ENCODE measurements at places on chromosomes 11 and 22.
A peak's percentile ranks its signal among the peaks of the same experiment; 100 is the strongest.

- no peak for DNase-seq
Observed at GRCh38 chr11:13334034-13334786, 56.6 kb downstream of the BMAL1 start.

DNA sequence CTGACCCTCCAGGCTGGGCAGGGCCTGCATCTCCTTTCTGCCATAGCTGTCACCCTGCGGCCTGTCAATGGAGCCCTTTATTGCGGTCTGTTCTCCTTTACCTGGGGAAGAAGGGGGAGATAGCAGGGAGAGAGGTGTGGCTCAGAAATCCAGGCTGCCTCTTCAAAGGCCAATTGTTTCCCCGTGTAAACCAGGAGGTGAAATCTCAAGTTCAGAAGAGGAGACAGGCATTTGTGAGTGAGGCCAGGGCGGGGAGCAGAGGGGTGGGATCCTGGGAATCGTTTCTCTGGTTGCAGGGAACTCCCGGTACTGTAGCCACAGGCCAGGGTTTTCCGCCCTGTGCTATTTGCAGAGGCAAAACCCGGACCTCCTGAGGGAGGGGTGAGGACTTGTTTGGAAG, 9.1 kb downstream of the DCPS start:
- no peak for DNase-seq

GRCh38 chr11:123797541-123797940, 8.6 kb downstream of the OR6M1 start:
- no peak for DNase-seq

DNA sequence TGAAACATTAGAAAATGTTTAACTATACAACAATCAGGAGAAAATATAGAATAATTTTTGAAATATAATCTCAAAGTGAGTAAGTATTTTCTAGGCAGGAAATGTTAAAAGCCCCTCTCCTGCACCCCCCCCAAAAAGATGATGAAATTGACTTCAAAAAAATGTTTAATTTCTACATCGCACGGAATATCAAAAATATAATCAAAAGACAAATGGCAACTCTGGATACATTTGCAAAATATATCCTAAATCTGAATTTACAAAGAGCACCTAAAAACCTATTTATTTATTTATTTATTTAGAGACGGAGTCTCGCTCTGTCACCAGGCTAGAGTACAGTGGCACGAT, 36.9 kb downstream of the OR4D9 start:
- DNase-seq, result no peak

DNA sequence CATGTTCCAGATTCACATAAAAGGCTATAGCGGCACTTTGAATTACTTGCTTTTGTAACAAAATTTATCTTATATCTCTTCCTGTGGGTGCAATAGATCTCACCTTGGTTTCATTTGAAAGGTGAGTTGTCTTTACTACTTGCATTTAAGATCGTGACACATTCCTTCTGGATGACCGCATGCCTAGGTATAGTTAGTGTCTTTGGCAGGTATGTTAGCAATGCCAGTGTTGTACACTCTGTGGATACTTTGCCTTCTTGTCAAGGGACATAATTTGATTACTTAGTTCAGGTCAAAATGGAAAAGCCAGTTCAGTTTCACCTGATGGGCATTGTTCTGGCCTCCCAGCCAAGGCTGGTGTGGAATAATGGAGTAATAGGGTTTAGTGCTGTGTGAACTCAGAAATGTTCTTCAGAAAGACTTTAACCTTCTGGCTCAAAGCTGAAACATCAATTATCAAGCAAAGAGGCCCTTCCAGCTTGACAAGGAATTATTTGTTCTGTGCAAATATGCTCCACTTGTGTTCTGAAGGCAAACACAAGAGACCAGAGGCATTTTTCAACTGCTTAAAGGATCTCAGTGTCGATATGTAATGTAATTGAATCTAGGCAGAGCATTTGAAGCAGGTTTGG, 64.6 kb downstream of the AMOTL1 start:
- DNase-seq, result no peak

- DNase-seq, result no peak
Observed at GRCh38 chr22:31295360-31295759, 3.1 kb upstream of the PIK3IP1 start.

GRCh38 chr22:27588268-27588667, 213.3 kb downstream of the MN1 start:
- no peak for DNase-seq

- DNase-seq, result no peak
Observed at GRCh38 chr22:44455963-44456358, 42.1 kb downstream of the RTL6 start.

- no peak for DNase-seq
Observed at GRCh38 chr11:128900468-128900867, 9.3 kb downstream of the KCNJ5 start.

DNA sequence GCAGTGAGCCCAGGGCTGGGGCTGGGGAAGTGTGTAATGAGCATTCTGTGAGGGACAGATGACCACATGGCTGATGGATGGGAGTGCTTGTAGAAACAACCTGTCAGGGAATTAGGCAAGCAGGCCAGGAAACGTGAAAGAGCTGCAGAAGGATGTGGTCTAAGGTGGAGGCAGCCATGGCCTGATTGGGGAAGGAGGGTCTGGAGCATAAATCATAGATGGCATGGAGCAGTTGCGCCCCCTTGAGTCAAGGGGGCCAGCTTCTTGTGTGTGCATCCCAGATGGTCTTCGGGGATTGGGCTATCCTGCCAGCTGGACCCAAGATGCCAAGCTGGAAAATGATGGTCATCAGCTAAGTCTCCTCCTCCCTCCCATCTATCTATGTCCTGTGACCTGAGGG, 119.4 kb upstream of the CLPB start:
- no peak for DNase-seq

GRCh38 chr11:122214567-122214966, 98.6 kb upstream of the BLID start:
- no peak for DNase-seq

DNA sequence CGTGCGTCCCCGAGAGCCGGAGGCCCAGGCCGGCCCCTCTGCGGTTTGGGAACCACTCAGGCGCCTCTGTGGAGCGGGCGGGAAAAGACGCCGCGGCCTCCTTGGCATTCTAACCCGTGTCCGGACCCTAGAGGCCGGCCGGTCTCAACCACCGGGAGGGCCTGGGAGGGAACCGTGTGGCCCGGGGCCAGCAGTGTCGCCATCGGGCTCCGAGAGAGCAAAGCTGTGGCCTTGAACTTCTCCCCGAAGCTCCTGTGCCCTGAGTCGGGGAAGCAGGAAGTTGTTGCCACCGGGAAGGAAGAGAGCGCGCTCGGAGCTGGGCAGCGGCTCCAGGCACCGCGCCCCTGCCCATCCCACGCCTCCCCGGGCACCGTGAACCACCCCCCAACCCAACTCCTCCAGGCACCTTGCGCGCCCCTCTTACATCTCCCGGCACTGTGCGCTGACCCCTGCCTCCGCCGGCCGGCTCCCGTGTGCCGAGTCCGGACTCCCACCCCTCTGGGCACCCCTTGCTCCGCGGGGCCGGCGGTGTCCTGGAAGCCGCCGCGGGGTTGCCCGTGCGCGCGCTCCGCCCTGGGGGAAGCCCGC, 80.0 kb upstream of the PPARA start:
- no peak for DNase-seq

DNA sequence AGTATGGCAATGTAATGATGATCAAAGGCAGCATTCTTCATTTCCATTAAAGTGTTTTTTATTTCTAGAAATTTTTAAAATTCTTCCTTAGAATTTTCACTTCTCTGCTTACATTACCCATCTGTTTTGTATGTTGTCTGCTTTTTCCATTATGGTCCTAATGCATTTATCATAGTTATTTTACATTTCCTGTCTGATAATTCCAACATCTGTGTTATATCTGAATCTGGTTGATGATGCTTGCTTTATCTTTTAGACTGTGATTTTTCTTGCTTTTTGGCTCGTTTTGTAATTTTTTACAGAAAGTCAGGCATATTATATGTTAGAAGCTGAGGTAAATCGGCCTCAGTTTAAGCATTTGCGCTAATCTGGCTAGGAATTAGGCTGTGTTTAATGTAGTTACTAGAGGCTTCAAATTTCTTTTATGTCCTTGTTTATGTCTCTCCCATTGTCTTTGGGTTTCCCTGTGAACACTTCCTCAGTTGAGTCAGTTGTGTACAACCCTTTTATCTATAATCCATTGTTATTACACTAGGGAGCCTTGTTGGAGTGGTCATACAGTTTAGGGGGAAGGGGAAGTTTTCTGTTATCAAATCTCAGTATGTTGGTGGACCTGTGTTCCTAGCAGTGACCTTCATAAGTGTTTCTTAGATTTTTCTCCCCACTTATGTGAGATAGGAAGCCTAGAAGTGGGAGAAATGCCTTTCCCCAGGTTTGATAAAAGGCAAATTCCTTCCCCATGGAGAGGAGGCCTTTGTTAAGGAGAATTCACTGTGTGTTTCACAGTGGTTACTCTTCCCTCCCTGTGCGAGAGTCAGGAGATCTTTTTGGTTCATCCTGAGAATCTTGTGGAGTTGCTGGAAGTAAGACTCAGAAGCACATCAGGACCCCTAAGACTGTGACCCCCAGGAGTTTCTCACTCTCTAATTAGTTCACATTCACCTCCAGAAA, 437.5 kb downstream of the INSC start:
- no peak for DNase-seq

GRCh38 chr11:84022695-84023094, 736.5 kb upstream of the CCDC90B start:
- DNase-seq, result no peak

DNA sequence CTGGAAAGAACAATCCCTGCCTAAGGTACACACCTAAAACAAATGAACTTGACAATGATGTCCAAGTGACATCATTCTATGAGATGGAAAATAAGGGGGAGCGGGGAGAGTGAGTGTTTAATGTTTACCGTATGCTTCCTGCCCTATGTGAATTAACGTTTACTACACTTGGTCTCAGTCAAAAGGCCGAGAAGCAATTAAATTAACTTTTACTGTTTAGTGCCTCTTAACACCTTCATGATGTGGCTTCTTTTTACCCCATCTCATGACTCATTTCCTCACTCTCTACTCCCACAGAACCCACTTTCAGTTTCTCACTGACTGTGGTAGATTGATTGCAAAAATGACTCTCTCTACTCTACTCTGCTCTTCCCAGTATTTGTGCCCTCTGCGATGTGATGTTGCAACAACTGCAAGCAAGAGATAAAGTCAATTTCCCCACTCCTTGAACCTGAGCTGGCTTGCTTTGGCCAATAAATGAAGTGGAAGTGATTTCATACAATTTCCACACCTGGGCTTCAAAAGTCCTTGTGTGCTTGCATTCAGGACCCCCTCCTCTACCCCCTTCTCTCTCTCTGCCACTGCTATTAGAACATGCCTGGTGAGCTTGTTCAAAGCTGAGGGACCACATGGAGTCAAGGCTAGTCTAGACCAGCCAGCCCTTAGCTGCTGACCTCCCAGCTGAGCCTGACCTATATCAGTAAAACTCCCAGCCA, 11.6 kb upstream of the ALKBH3 start:
- DNase-seq, result peak; percentile 39

DNA sequence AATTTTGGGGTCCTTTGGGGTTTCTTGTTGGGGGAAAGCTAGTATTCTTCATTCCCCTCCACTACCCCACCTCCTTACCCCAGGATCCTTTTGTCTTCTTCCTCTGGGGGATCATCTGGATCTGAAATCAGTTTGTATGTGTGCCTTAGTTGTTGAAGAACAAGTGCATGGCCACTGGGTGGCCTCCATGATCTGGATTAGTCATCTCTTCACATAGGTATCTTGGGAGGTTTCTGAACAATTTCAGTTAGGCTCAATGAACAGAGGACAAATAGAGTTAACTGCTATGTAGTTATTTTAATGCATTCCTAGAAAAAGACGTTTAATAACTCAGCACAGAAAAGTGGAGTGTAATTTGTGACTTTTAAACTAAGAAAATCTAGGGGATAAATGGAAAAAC, 7.1 kb upstream of the VWA5A start:
- no peak for DNase-seq

- no peak for DNase-seq
Observed at GRCh38 chr11:122069707-122070360, 46.2 kb downstream of the BLID start.

DNA sequence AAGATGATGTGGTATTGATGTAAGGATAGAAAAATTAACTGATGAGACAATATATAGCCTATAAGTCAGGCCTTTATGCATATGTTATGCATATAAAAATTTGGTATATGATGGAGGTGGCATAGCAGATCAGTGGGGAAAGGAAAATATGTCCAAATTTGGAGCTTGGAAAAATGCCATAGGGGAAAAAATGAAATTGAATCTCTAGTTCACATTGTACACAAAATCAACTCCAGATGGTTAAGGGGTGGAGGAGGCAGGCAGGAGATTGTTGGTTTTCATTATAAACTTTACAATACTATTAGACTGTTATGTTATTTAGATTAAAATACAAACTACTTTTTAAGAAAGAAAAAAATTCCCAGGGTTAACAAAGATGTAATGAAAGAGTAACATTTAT, 15.1 kb upstream of the CD3E start:
- DNase-seq, result no peak

GRCh38 chr22:19987394-19988306, 29.0 kb downstream of the ARVCF start:
- DNase-seq, result no peak

Data from GM12892 (cell line).